ENCODE measurements at places on chromosomes 3 and 15.

GRCh38 chr3:122961146-122961545 is 66.4 kb downstream of the SEMA5B start:
- no peak for DNase-seq

- no peak for DNase-seq
Measured at GRCh38 chr15:74042603-74043424, 39.5 kb downstream of the GOLGA6A start.

- no peak for DNase-seq
Measured at GRCh38 chr15:89958107-89958805, 42.9 kb upstream of the ZNF710 start.

DNA sequence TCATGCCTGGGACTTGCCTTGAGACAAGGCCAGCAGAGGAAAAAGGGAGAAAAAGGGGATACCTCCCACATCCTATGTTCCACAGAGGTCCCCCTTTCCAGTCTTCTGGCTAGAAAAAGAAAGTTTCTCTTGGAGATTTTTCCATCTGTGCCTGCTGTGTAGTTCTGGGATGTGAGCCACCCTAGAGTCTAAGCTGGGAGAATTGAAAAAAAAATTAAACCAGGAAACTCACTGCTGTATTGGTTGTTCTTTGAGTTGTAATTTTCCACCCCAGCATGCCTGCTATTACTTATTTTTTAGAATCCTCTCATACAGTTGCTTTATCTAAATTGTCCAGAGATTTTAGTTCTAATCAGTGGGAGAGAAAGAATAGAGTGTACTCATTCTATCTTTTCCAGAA is 68.4 kb downstream of the SV2B start:
- no peak for DNase-seq

DNA sequence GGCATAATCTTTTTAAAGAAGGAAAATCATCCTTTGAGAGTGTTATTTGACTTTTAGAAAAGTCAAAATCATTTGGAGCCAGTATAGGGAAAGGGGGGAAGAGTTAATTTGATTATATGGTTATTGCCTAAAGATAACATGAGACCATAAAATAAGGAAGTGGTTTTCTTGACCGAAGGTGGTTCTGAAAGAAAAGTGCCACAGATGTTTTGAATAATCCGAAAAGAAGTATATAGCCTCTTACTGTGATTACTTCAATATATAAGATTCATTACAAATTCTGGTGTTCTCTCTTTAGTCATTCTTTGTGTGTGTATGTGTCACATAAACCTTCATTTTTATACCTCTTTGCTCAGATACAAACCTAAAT is 1.1 kb downstream of the DNAJB11 start:
- DNase-seq, result no peak

DNA sequence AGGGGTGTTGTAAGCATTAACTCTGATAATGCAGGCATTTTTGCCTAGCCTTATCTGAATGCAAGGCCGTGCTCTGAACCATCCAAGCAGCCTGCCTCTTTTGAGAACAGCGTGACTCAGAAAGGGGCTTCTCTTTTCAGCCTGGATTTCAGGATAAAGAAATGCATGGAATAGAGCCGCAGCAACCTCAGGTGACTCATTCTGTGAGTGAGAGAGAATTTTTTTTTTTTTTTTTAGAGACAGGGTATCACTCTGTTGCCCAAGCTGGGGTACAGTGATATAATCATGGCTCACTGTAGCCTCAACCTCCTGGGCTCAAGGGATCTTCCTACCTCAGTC is 20.6 kb upstream of the PDE8A start:
- no peak for DNase-seq

- no peak for DNase-seq
Measured at GRCh38 chr3:32373844-32374243, 17.8 kb upstream of the CMTM7 start.

DNA sequence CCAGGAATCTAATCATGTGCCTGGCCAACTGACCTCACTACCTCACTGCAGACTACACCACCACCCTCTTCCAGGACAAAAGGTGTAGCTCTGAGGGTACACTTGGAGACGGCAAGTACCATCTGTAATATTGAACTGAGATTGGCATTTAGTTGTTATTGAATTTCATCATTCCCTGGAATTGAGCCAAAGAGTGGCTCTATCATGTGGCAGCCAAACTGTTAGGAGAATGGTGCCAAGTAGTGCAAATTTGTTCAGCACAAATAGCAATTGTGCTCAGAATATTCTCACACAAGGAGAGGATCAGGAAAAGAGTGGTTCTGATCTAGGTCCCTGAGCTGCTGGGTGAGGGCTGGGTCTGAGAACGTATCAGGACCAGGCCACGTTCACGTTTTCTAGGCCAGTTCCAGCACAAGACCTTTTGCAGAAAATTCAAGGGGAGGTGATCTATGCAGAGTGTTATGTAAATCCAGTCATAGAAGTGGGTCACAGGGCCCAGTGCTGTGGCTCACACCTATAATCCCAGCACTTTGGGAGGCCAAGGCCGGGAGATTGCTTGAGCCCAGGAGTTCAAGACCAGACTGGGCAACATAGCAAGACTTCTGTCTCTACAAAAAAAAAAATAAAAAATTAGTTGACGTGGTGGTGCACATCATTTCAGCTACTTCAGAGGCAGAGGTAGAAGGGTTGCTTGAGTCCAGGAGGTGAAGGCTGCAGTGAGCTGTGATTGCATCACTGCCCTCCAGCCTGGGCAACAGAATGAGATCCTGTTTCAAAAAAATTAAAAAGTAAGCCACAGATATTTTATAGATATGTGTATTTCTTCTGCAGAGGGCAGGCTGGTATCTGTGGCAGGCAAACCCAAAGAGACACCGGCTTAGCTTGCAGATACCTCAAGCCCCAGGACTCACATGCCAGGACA is 31.9 kb upstream of the CFAP161 start:
- DNase-seq, result no peak

GRCh38 chr15:98626153-98626552 is 22.2 kb upstream of the IGF1R start:
- no peak for DNase-seq

DNA sequence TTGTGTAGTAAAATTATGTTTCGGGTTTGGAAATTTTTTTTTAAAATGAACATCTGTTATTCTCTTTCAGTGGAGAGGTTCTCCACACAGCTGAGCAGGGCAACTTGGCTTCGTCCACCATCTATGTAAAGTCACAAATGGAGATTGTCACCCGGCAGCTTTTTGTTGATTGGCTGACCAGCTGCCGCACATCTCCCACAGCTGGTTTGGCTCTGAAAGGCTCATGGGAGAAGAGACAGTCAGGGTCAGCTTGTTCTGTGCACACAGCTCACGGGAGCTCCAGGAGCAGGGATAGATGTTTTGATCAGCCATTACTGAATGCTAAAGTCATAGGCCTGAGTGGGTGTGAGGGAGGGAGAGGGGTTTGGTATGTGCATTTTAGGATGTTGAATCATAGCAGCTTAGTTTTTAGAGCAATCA is 12.9 kb upstream of the CCDC80 start:
- DNase-seq, result no peak

DNA sequence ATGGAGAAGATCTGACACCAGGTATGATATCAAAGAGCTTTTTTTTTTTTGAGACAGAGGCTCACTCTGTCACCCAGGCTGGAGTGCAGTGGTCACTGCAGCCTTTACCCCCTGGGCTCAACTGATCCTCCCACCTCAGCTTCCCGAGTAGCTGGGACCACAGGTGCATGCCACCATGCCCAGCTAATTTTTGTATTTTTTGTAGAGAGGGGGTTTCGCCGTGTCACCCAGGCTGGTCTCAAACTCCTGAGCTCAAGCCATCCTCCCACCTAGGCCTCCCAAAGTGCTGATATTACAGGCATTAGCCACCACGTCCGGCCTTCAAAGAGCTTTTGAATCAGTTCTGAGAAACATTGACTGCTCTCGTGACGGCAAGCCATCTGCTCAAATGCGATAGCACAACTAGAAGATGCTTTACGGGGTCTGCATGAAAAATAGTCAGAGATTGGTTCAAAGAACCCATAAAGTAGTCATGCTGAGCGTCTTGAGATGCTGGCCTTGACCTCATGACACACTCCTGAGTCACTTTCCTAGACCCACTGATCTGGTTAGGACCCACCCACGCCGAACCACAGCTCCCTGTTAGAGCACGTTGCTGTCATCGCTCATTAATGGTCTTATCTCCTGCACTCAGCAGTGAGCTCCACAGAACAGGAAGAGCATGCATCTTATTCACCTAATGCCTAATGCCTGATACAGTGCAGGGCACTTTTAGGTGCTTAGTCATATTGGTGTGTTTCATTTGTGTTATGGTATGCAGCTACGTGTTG is 57.0 kb upstream of the NR2F2 start:
- no peak for DNase-seq

GRCh38 chr3:41522612-41523011 is 323.3 kb downstream of the CTNNB1 start:
- no peak for DNase-seq

DNA sequence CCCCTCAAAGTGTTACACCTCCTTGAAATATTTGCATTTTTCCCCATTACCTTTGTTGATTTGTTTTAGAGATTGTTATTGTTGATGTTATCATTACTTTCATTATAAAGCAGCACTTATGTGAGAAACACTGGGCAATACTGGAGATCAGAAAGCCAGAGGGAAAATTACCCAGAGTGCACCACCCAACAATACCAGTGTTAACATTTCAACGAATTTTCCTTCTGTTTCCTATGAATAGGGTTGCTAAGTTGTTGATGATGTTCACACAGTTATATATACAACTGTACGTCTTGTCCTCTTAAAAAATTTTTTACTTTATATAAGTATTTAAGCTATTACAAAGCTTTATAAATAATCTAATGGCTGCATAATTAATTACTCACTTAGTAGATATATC is 173.6 kb upstream of the UMPS start:
- DNase-seq, result no peak

DNA sequence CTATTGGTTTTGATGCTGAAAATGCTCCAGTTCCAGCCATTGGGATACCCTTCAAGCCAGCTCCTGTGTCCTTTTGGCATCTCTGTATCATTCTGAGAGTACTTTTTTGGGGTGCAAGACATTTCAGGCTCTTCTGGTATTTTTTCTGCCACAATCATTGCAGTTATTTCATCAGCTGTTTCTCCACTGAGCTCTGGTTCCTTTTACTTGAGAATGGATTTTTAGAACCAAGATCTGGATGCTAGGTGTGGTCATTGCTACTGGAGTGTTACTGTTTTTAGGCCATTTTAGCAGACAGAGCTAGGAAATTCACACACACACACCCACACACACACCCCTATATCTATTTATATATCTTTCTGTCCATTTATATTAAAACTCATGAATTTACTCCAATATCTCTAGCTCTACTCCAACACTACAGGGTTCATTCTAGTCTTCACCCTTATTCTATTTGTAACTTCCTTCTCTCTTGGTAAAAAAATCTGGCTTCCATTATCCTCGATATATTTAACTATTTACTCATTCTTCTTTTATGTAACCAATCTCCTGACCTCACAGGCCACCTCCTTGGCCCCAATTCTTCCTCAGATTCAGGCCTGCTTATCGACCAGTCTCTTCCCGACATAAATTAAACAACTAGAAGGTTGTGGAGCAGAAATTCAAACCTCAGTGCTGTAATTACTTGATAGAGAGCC is 17.0 kb downstream of the SLC35G2 start:
- no peak for DNase-seq

DNA sequence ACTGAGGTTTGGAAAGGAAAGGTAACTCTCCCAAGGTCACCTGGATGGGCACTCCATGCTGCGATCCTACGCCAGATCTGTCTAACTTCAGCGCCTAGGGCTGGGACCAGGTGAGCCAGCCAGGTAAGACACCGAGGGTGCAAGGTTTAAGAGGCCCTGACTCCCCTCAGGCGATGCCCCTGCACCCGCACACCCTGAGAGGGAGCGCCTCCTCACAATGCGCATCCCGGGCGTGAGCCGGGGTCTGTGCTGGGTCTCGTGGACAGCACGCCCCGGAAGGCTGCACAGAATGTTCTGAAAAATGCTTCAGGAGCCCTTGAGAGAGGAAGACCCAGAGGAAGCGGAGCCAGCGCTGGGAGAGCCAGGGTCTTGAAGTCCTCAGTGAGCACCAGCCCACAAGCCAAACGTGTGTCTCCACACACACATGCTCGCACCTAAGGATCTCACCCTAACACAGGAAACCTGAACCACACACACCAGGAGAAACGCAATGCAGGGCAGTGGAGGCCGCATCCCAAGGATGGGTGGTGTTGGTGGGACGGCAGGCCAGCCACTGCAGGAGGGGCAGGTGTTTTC is 142.0 kb downstream of the ADAMTS17 start:
- DNase-seq, result no peak

DNA sequence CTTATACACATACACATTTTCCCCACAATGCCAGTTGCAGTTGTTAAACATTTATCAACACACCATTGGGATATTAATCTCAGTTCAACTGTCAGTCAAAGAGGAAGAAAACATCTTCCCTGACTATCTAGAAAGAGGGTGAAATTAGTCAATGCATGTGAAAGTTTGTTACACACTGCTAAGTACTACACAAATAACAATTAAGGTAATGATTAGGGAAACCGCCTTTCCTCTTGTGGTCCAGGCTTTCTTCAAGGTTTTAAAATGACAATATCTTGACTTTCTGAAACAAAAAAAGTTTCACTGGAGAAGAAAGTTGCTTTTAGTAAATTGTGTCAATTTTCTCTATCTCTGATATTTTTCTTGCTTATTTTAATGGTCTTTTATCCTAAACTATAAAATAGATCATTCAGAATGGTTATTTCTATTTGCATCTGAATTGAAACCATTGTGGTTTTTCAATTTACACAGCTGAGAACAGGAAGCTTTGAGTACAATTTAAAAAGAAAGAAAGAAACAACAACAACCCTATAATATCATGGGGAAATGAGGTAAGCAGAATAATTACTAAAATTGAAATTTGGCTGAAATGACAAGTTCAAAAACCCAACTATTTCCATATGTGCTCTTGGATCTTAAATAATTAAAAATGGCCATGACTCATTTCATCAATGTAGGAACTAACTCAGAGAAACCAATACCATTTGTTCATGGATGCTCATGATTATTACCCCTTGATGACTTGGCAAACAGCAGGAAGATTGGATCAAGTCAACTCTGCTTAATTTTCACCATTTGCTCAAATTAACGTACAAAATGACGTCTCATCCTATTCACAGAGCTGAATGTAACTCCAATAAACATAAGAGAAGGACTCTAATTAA is 31.7 kb downstream of the GPR149 start:
- DNase-seq, result no peak

DNA sequence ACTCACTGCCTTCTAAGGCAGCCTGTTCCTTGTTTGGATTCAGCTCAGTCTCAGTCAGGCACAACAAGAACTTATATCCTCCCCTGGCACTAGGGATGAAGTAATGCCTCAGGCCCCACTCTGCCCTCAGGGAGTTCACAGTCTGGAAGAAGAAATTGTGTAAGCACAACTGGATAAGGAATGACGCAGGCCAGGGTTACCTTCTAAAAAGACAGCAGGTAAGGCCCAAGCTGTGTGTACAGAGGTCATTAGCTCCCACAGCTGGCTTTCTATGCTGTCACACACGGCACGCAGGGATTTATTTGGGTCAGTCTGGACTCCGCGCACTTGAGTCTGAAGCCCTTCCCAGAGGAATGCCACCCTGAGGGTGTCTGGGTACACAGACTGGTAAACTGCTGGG is 82.9 kb downstream of the IQSEC1 start:
- no peak for DNase-seq

- DNase-seq, result no peak
Measured at GRCh38 chr15:72342385-72342784, 22.4 kb upstream of the CELF6 start.

- DNase-seq, result no peak
Measured at GRCh38 chr15:36594556-36595090, 15.2 kb downstream of the CDIN1 start.

GRCh38 chr3:125057186-125057850 is 1.5 kb upstream of the HEG1 start:
- DNase-seq, result no peak
